ENCODE measurements at places on chromosomes 1 and 21.
A peak's percentile ranks its signal among the peaks of the same experiment; 100 is the strongest.

- no peak for DNase-seq
Observed at GRCh38 chr1:229893762-229894444, 173.1 kb upstream of the GALNT2 start.

DNA sequence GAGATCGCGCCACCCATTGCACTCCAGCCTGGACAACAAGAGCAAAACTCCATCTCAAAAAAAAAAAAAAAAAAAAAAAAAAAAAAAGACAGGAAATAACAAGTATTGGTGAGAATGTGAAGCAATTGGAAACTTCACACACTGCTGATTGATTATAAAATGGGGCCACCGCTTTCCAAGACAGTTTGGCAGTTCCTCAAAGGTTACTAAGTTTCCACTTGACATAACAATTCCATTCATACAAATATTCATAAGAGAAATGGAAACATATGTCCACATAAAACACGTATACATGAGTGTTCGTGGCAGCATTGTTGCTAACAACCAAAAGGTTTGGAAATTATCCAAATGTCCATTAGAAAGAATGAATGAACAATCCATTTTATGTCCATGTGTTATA lies 26.3 kb downstream of the USP24 start:
- DNase-seq, result no peak

DNA sequence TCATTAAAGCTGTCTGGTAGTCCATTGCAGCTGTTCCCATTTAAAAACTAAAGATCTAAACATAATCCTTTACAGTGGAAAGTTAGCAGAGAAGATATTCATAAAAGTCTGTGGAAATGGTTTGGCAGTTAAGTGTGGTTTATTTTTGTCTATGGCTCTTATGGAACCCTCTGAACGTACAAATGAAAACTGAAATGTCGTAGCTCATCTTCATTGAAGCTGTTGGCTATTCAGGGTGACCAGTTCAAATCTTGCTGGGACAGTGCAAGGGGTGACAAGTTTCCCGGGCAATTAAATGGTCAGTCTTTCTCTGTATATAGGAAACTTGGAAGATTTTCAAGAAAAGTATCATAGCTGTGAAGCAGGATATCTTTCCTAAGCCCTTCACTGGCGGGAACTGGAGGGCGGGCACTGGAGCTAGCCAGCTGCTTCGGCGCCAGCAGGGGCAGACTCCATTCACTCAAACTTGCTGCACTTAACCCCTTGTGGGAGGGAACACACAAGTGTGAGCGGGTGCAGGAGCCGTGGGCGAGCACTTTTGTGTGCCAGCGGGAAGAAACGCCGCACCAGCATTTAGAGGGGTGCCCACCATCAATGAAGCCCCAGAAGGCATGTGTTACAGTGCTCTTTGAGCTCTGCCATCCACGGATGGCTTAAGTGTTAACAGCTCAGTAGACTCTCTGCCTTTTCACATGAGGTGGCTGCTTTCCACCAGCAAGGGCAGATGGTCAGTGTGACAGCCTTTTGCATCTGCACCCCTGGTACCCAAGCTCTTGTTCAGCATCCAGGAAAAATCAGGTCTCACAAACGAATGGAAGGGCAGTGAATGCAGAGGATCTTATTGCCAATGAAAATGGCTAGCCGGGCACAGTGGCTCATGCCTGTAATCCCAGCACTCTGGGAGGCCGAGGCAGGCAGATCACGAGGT lies 232.1 kb upstream of the KAZN start:
- no peak for DNase-seq

- DNase-seq, result no peak
Observed at GRCh38 chr1:208652296-208653160, 408.3 kb upstream of the PLXNA2 start.

DNA sequence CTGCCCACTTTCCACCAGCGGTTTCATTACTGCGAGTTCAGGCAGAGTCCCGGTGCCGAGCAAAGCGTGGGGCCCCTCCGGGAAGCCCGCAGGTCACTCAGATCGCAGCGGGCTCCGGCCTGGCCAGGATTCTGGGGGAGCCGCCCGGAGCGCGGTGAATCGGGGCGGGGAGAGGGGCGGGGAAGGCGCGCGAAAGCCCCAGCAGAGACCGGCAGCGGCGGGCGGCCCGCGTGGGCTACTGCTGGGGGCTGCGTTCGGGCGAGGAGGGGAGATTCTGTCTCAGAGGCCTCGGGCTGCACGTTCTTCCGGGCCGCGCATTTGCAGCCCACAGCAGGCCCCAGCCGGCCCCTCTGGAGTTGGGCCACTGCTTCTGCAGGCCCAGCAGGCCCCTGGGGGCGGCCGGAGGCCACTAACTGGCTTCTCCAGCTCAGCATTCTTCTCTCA lies 64.7 kb downstream of the SCCPDH start:
- no peak for DNase-seq

DNA sequence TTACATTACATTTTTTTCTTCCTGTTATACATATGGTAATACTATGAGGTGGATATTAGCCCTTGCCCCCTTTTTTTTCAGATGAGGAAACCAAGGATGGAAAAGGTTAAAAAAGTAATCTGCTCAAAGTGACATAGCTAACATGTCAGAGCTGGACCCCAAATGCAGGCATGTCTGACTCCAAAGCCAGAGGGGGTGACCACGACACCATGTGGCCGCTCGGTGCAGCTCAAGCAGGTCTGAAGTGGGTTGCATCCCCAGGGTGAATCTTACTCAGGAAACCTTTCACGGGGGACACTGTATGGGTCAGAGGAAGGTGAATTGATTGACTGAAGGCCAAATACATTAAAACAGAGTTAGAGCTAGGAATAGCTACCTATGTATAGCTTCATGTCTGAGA lies 34.8 kb downstream of the CD34 start:
- DNase-seq, result no peak

DNA sequence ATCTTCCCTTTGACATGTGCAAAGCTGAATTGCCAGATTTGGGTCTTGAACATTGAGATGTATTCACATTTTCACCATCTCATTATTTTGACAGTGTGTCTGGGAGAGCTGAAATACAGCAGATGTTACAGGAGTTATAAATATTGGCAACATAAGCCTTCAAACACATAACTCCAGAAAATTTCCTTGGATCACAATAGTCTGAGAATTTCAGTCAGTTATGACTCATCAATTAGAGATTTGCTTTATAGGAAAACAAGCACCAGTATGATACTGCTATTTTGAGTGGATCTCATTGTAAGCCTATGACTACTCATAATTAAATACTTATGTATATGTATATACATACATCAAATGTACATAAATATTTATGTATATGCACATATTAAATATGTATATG lies 1171.8 kb downstream of the AMY1C start:
- DNase-seq, result no peak

DNA sequence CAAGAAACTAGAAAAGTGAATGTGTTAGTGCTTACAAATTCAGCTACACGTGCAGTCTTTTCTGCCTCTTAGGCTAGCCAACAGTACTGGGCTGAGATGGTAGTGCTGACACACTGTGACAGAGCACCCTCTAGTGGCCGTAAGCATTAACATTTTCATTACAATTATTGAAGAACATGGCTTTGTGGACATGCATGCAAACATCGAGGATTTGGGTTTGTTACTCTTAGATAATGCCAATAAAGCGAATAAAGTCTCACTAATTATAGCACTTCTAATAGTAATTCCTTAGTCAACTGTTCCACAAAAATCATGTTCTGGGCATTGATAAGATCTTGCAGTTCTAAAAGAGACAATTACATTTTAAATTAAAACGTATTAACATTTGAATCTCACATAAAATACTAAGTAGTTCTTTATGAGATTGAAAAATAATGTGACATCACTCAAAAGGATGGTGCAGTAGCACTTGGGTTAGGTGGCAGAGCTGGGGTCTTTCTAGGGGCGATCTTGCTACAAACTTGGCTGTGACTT lies 47.1 kb downstream of the MYSM1 start:
- DNase-seq, result peak; percentile 12

DNA sequence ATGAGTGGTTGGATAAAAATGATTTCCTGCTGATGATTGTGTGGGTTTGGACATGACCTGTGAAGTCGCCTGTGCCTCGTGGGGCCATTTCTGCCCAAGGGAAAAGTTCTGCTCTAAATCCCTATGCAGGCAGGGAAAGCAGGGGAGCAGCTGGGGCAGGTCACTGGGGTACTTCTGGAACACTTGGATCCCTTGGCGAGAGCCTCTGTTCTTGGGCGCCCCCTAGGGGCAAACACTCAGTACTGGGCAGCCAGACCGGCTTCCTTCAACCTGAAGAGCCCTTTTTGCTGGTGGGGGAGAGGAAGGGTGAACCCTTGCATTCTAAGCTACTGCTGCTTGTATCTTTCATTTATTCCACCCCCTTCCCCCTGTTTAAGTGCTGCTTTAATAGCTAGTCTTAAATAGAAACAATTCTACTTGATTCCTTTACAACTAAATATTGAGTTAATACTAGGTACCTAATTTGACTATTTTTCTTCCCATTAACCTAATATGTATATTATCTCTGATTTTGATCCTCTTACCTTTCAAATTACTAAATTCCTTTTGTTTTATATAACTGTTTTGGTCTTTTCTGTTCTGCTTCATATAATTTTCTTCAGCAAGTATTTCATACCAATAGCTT lies 5.1 kb upstream of the CLEC20A start:
- peak; percentile 20 for DNase-seq

DNA sequence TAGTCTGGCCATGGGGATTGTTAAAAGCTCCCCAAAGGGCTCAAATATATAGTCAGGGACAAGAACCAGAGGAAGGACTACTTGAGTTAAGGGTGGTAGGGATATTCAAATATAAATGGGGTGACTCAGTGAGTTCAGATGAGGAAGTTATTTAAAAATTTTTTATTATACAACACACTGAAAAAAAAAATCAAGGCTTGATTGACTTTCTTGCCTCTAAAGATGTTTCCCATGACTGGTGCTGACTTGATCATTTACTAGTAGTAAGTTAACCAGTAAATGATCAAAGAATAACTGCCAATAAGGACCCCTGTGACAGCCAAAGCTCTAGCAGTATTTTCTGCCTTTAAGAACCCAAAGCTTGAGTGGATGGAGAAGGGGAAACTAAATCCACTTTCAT lies 357.6 kb upstream of the NR5A2 start:
- DNase-seq, result no peak

- no peak for DNase-seq
Observed at GRCh38 chr21:23039846-23040245, 2041.6 kb downstream of the NCAM2 start.

All from stimulated activated CD8-positive, alpha-beta memory T cell treated with anti-CD3 and anti-CD28 coated beads, Interleukin-7, amount 100 ng/mL, for 24 hours (primary cell).